ENCODE measurements at places on chromosomes 2 and 18.
A peak's percentile ranks its signal among the peaks of the same experiment; 100 is the strongest.

DNA sequence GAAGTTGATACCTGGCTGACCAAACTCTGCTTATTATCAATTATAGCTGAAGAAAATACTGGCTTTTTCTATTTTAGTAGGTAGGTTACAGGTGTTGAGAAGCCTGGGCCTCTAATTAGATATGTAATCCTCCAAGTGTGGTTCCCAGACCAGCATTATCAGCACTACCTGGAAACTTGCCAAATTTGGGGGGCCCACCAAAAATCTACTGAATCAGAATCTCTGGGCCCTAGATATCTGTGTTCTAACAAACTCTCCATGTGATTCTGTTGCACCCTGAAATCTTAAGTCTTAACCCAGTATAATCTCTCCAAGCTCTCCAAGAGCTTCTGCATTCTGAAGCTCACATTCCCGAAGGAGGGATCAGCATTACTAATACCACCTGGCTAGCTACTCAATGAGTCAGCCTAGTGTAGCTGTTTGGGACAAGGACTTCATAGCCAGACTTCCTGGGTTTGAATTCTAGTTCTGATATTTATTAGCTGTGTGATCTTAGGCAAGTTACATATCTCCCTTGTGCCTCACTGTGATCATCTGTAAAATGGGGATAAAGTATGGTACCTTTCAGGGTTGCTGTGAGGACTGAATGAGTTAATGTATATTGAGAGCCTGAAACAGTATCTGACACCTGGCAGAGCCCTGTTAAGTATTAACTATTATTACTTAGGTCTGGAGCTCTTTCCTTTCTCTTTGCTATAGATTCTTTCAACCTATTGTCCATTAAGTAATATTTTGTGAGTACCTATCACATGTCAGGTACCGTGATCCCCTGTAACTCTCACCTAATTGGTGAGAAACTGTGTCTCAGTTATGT is 94.1 kb upstream of the CD302 start:
- no peak for DNase-seq

GRCh38 chr2:121471532-121472469 is 58.9 kb upstream of the RNU4ATAC start:
- no peak for DNase-seq

DNA sequence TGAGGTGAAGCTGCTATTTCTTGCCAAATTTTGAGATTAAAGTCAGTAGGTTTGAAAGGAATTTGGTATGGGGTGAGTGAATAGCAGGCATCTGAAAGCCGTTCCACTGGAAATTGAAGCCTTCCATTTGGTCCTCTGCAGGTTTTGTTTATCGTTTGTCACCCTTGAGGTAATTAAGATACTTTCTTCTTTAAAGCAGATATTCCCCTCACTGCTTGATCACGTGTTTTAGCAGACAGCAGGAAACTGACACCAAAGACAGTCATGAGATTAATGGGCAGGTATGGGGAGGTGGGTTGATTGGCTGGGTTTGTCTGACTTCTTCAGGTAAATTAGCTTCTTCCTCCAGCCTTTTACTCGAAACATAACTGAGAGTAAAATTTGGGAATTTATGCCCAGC is 10.7 kb downstream of the LPIN1 start:
- peak; percentile 39 for DNase-seq

GRCh38 chr18:61731178-61731577 is 161.6 kb downstream of the RNF152 start:
- DNase-seq, result no peak

- no peak for DNase-seq
These were observed 233.7 kb downstream of the MYO3B start for GRCh38 chr2:170411660-170412059.

DNA sequence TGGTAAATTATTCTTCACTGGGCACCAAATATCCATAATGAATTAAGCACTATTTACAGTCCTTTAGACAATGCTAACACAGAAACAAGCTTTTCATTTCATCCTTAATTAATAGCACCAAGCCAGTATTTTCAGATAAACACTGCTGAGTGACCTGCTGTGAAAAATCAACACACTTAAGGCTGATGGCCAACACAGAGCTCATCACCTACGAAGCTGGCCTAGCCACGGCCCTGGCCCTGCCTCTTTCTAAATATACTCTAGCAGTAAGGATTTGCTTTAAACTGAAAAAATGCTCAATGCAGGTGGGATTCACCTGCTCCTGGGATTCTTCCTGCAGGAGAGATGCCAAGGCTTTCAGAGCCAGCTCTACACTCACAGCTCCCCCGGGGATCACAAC is 18.4 kb downstream of the CYB5A start:
- no peak for DNase-seq

DNA sequence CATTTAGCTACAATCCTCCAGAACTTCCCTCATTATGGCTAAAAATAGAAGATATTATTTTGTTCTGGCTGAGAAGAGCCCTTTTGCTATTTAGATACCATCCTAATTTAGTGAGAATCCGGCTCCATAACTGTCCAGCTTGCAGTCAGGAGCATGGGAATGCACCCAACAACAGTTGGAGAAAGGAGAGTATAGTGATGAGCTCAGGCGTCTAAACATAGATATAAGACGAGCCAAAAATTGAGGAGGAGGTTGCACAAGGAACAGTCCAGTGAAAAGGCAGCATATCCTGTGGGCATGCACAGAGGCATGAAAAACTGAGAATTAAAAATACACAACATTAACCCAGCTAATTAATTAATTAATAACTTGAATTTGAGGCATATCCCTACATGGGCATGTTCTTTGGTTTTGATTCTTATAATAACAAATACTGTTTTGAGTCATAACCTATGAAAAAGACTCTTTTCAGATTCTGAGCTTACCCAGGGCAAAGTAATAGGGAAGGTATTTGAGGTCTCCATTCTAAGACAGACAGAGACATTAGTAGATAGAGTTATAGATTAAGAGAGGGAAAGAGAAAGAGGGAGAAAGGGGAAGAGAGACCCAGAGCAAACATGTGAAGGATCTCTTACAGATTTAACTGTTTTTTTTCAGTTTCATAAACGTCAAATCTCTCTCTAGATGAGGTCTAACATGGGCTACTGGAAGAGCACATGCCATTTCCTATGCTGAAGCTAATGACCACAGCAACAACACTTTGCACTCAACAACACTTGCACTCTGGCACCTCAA is 311.2 kb downstream of the OSR1 start:
- no peak for DNase-seq

DNA sequence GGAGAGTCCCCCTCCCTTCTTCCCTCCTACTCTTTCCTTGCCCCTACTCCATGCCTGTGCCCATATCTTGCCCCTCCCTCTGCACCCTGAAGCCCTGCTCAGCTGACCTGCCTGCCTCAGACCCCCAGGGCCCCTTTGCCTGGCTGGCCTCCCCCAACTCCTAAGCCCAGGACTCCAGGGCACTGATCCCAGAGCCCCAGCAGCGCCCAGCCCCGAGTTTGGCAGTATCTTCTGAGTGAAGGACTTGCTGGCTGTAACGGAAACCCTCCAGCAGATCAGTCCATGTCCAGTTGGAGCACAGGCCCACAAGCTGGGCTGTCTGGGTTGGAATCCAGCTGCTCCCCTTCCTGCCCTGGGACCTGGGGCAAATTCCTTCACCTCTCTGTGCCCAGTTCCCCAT is 46.0 kb downstream of the MCFD2 start:
- DNase-seq, result no peak
